ENCODE measurements at places on chromosomes 16 and 17.

DNA sequence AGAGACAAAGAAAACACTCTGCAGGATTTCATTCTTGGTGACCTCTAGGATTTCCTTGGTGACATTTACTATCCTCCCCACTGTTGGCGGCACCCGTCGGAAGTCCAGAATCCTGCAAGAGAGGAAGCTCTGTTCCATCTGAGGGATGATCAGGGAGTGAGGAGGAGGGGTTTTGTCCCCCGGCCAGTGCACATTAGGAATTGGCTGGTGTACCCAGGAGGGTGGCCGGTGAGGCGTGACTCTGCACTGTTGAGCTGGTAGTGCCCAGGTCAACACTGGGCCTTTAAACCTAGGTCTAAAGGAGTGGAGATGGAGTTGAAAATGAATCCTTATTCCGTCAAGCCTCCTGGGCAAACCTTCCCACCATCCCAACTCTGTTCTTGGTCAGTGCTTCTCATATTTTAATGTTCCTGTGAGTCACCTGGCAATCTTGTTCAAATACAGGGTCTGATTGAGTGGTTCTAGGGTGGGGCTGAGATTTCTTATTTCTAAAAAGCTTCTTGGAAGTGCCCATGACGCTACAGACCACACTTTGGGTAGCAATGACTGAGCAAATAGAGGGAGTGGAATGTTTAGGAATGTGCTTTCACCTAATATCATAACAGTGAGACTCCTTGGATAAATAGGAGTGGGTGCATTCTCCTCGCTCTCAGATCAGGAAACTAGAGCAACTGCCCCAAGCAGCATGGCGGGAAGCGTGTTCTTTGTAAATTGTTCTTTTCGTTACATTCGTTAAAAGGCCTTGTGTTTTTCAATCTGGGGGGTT is 30.7 kb downstream of the PRKAR1A start:
- DNase-seq = no peak

DNA sequence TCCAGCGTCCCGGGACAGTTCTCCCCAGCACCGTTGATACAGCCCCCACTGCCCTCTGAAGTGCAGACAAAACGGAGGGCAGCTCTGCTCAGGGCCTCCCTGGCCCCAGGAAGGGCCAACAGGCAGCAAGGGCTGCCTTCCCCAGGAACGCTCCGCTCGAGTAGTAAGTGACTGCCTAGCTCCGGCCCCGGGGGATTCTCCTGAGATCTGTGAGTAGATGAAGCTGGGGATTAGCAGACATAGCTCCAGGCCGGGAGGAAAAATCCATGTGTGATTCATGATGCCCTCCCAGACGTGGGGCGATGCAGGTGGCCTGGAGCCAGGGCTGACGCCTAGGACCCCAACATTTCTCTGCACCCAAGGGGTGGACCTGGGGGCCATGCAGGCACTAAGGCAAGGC is 85.3 kb downstream of the ENGASE start:
- no peak for DNase-seq

DNA sequence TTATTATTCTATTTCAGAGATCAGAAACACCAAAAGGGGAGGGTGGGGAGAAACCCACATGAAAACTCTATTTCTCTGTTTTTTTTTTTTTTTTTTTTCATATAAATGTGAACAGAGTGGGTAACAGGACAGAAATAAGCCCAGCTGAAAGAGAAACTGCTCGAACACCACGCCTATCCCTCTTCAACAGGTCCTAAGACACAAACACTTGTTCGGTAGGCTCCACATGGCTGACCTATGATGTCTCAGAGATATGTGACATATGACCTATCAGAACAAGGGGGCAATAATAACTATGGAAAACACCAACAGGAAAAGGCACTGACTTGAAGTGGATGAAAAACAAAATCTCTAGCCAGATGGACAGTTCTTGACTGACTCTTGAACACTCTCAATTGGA is 44.8 kb downstream of the PARN start:
- no peak for DNase-seq

- no peak for DNase-seq
Observed at GRCh38 chr16:1979271-1980029, 1.8 kb downstream of the NOXO1 start.

DNA sequence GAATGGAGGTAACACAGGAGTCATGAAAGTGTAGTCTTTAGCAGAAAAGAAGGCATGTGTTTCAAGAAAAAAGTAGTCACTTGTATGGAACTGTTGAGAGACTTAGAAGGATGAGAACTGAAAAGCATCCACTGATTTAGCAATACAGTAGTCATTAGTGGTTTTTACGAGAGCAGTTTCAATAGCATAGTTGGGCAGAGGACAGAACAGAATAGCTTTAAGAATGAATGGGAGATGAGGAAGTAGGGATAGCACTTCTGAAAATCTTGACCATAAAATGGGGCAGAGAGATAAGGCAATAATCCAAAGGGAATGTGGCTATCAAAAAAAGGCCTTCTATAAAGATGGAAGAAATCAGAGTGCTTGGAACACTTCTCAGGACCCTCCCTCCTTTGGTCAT is 64.8 kb upstream of the C17orf78 start:
- DNase-seq = no peak

Measured in germinal center (tissue), 1 donor.